ENCODE measurements at places on chromosomes 3 and 15. TPM values are rescaled to one million over a fixed set of nuclear protein-coding genes. Genes with fewer than 3 reads are reported as not detected.

The LTK gene
- 0.48 TPM for polyA plus RNA-seq

The ACAN gene
- not detected for polyA plus RNA-seq

The GOLGA8Q gene
- 0.43 TPM for polyA plus RNA-seq

The GPR156 gene
- polyA plus RNA-seq = not detected

The SLC15A2 gene
- polyA plus RNA-seq = not detected

The DPPA2 gene
- polyA plus RNA-seq = not detected

The LRRIQ4 gene
- not detected for polyA plus RNA-seq

Measured in immature natural killer cell (primary cell).